ENCODE measurements at places on chromosomes 1 and 21.

- peak; percentile 33 for DNase-seq
Observed at GRCh38 chr1:66764994-66765578, 12.8 kb downstream of the DYNLT5 start.

GRCh38 chr21:46564391-46564790 is 40.5 kb downstream of the S100B start:
- no peak for DNase-seq

GRCh38 chr1:10733474-10734366 is 62.7 kb downstream of the CASZ1 start:
- peak; percentile 10 for DNase-seq

DNA sequence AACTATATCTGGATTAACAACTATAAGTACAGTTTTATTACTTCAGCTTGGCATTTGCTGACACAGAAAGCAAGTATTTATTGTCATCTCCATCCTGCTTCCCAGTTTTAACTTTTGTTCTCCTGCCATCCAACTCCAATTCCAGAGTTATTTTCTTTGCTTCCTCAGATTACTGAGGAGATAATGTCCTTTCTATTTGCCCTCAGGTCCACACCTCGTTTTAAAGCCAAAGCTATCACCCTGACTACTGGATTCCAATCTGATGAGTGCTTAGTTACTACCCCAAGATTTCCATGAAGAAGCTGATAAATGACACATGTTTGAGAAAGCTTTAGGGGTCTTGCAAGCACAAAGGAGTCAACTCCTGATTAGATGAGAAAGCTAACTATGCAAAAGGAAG is 25.2 kb downstream of the ACKR1 start:
- DNase-seq, result no peak

DNA sequence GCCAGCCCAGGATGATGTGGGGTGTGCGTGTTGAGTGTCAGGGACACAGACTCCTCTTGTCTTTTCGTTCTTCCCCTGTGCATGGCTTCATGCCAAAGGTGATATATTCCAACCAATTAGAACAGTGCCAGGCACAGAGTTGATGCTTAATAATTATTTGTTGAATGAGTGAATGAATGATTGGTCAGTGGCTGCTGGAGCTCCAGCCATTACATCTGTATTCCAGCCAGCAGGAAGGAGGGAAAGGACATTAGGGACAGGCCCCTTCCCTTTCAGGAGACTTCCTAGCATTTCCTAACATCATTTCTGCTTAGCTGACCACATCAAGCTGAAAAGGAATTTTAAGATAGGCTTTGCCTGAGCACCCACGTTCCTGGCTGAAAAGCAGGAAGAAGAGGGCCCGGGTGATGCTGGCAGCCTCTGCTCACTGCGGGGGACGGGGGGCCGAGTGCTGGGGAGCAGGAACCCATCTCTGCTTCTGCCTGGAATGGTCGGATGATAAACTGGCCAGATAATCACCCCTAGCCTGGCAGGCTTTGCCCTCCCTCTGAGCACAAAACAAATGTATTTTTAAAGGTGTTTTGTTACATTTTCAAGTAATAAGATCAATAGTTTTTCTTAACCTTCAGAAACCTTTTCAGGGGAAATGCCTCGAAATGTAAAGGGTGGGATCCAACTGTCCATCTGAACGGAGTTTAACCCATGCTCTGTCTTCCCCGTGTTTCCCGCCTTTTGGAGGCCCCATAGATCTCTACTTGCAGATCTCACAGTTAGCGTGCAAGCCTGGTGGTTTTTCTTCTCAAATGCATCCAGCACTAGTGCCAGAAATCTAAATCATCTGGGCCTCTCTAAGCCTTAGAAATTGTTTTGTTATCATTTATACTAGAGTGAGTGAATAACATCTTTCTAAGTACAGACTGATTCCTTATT is 39.0 kb downstream of the SLC37A1 start:
- DNase-seq, result no peak

DNA sequence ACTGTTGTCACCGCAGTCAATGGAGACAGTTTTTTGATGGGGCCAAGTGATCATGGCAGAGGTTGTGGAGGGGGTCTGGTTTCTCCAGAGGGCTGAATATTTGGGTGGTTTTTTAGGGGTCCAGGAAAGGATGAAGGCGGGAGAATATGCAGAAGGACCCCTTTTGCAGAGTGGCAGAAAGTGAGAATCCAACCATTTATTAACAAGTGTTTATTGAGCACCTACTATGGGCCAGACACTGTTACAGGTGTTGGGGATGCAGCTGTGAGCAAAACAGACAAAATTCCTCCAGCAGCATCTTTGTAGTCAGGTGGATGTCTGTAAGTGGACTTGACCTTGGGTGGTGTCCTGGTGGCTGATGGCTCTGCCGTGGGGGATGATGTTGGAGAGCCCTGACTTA is 15.4 kb downstream of the PADI1 start:
- DNase-seq, result no peak

DNA sequence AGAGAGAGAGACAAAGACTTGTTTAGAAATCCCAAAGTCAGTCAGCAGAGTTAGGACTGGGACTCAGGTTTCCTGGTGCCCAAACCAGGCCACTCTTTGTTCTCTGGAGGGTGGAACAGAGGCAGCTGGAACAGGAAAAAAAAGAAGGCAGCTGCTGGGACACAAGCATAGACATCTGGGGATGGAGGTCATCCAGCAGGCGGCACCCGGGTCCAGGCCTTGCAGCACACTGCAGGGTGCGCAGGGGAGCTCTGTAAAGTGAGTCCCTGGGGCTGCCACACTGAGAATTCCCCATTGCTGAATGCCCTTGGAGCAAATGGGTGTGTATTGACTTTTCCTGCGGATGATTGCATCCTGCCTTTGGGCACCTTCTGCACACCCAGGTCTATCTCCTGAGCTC is 222.9 kb upstream of the CSF3R start:
- no peak for DNase-seq

GRCh38 chr1:208528578-208529240 is 284.5 kb upstream of the PLXNA2 start:
- DNase-seq, result no peak

DNA sequence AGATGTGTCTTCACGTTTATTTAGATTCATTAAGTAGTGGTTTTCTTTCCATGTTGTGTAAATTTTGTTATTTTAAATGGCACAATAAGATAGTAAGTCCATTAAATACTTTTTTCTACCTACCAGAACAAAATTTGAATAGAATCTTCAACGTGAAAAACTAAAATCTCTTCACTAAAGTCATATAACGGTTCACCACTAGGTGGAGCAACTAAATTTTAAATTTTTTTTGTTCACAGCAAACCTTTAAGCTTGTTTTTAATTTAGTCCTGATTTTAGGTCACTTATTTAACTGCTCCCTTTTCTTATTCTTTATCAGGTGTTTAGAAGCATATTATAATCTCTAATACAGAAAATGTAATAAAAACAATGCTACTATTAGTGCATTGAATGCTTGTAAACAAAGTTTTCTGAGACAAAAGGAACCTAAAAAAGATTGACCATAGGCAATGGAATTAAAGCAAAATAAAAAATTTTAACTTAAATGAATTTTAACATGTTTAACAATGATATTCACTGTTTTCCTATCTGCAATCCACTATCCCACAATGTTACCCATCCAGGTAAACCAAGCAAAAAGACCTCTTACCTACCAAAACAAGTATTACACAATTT is 28.3 kb upstream of the PKN2 start:
- no peak for DNase-seq

GRCh38 chr1:104807590-104807989 is 1057.9 kb downstream of the AMY1C start:
- DNase-seq, result no peak

- no peak for DNase-seq
Observed at GRCh38 chr21:31289702-31290101, 54.4 kb downstream of the TIAM1 start.

DNA sequence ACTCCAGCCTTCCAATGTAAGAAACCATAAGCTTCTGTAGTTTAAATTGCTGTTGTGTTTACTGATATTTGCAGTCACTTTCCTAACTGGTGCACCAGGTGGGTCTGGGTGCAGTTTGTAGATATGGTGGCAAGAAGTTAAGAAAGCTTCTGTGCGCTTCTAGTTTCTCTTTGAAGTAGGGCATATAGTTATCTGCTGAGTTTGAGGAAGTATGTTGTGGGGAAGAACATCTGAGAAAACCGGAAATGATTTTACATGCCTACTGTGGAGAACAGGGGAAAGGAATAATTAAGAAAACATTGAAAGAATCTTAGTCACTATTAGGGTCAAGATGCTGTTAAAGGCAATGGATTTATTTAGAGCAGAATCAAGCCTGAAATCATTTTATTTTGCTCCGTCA is 14.9 kb upstream of the SLC44A5 start:
- no peak for DNase-seq

DNA sequence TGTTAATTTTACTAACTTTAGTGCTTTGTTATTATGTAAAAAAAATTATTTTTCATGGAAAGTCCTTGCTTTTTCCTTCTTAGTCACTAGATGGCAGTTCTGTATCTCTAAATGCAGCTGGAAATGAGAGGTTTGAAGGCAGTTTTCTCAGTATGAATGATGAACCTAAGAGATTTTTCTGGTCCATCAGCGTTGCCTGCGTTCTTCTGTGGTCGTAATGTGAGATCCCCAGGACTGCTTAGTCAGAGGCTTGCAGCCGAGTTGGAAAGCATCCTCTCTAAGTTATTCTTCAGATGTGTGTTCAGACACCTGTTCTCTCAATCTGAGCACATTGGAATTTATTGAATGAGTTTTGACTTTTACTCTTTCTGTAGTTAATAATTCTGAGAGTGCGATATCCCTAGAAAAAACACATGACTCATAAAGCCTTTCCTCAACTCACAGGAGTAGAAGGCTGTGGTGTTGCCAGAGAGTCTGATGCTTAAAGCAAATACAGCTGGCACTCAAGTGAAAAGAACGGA is 99.3 kb downstream of the FMN2 start:
- no peak for DNase-seq

DNA sequence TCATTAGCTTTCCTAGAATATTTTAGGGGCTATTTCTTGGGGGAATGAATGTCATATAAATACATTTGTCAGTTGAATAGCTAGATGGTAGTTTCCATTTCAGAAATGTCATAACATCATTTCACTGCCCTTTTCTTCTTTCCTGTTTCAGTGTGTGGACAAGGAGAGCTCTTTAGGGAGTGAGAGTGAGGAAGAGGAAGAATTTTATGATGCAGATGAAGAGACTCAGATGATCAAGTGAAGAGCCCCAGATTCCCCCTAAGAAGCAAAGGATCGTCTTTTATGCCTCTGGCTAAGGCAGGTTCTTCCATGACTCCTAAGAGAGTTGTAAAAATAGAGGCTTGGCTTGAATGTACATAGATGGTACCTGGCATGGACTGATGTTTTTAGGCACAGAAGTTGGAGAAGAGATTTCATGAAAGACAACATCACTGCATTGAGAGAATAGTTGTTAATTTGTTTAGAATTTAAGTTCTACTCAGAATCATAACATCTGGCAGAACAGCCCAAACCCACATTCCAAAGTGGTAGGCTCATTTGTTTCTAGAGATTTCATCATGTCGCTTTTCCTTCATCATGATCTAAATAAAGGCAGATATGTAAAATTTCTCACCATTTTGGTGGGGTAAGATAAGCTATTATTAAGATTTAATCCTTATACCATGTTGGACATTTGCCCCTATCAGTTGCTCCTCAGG is 44.2 kb upstream of the MAB21L3 start:
- DNase-seq, result no peak

- DNase-seq, result no peak
Observed at GRCh38 chr1:194114288-194114687, 927.9 kb upstream of the B3GALT2 start.

GRCh38 chr1:54227091-54227602 is 27.2 kb downstream of the MRPL37 start:
- DNase-seq, result no peak

- DNase-seq, result peak; percentile 66
Observed at GRCh38 chr1:116724765-116725375, 29.4 kb upstream of the CD2 start.

DNA sequence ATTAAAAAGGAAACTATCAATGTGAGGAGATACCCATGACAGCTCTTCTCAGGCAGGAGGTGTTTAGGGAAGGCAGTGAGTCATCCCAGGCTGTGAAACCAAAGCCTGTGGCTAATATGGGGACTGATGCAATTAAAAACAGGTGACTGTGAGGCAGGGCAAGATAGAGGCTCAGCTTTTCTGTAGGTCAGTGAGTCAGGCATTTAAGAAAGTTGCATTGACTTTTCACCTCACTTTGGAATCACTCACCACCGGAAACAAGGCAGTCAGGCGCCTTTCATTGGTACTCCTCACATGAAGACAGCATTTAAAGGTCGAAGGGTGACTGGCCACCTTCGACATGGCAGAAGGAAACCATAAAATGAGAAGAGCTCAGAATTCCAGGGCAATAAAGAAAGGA is 54.5 kb downstream of the PAPPA2 start:
- no peak for DNase-seq

DNA sequence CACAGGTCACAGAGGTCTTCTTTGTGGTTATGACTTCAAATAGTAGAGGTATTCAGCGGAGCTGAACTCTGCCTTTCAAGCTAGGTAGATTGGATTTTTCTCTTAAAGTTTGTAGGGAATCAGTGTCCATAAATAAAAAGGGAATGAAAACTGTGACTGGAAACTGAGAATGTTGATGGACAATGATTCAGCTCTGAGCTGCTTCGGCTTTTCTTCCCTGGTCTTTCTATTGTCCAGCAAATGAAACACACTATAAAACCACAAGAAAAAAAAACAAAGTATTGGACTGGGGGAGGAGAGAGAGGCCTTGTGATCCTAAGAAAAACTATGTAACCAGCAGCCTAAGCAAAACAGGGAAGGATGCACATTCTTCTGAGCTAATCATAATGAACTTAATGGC is 11.1 kb downstream of the TNNI3K start:
- DNase-seq, result no peak

DNA sequence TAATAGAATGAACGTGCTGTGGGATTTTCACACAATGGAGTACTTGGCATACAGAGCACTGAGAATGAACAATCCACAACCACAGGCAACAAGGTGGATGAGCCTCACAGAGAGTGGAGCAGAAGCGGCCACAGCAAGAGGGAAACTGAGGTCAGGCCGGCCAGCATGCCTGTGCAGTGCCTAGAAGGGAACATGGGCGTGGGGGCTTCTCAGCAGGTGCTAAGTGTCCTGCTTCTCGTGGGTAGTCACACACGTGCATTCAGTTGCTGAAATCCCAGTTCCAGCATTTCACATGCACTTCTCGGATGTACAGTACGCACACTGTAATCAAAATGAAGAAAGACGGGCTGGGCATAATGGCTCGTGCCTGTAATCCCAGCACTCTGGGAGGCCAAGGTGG is 33.1 kb downstream of the WDR4 start:
- DNase-seq, result no peak

Data from stimulated activated CD4-positive, alpha-beta T cell treated with anti-CD3 and anti-CD28 coated beads, Interleukin-1b, Interleukin-23, amount 100 ng/mL, for 1 hour (primary cell).